ENCODE measurements at places on chromosomes 1 and 21. TPM values are rescaled to one million over a fixed set of nuclear protein-coding genes. Genes with fewer than 3 reads are reported as not detected.

The TNFRSF18 gene
- not detected for total RNA-seq

The RNU1-3 gene
- not detected for total RNA-seq

The MMEL1 gene
- not detected for total RNA-seq

The NUDT4B gene
- total RNA-seq, result 60.8 TPM

The HSPB7 gene
- 1.9 TPM for total RNA-seq

The PTPN7 gene
- not detected for total RNA-seq

Measured in MG63 (cell line).